GM19239 (cell line): ENCODE measurements at places on chromosomes 11 and 22.
A peak's percentile ranks its signal among the peaks of the same experiment; 100 is the strongest.

- no peak for DNase-seq
Observed at GRCh38 chr11:2679011-2679676, 20.6 kb downstream of the KCNQ1OT1 start.

- DNase-seq, result no peak
Observed at GRCh38 chr11:11380883-11381282, 27.8 kb upstream of the CSNK2A3 start.

DNA sequence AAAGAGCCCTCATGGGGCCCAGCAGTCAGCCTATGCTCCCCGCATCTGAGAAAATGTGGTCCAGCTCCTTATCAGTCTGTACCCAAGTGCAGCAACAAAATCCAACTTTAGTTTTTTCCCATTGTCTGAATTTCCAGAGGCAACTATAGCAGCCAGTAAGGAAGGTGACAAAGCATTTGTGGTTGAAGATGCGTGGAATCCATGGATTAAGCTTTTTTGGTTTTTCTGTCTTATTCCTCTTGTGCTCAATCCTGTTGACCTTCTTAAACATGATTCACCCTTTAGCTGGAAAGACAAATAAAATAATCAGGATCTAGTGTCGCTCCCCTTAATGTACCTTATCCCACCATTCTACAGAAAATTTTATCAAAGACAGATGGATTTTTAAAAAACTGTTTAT is 14.3 kb downstream of the GDPD4 start:
- no peak for DNase-seq

GRCh38 chr22:24789516-24789915 is 15.0 kb upstream of the PIWIL3 start:
- DNase-seq, result no peak

- no peak for DNase-seq
Observed at GRCh38 chr11:69912161-69912910, 93.1 kb upstream of the FGF3 start.

- DNase-seq, result no peak
Observed at GRCh38 chr11:131987703-131988102, 617.3 kb downstream of the NTM start.

DNA sequence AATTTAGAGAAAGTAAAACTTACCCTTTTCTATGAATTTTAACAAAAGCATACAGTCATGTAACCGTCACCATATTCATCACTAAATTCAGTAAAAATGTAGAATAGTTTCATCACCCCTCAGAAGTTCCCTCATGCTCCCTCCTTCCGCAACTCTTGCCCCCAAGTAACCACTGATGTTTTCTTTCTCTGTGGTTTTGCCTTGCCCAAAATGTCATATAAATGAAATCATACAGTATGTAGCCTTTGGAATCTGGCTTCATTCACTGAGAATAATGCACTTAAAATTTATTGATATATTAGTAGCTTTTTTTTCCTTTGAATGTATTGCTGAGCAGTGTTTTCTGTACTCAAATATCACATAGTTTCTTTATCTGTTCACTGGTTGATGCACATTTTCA is 60.1 kb downstream of the DCUN1D5 start:
- DNase-seq, result no peak

- no peak for DNase-seq
Observed at GRCh38 chr11:64933213-64933934, 2.3 kb downstream of the GPHA2 start.

- no peak for DNase-seq
Observed at GRCh38 chr11:95101935-95102334, 12.3 kb downstream of the ENDOD1 start.

GRCh38 chr11:73962101-73962705 is 11.4 kb downstream of the DNAJB13 start:
- no peak for DNase-seq

- DNase-seq, result peak; percentile 82
Observed at GRCh38 chr22:38981992-38982927, at the start of gene APOBEC3B. Gene APOBEC3B, plus strand, starts transcription at chr22:38982347. Its CDS starts 107 bp downstream, at chr22:38982454.

DNA sequence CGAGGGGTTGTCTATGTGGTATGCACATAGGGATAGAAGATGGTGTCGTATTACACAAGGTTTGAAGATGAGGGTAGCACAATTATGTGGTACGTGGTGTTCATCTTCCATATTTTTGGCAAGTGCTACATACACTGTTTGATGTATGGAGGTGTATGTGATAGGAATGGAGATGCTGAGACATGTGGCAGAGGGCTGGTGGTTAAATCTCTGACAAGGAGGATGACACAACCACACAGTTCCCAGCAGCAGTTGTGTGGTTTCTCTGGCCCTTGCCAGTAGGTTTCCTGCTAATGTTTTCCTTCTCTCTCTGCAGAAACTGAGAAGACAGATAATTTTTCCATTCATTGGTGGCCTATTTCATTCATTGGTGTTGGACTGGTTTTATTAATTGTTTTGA is 17.0 kb downstream of the NCR3LG1 start:
- no peak for DNase-seq

- no peak for DNase-seq
Observed at GRCh38 chr22:20115691-20116375, at the start of gene RANBP1. Gene RANBP1, plus strand, starts transcription at chr22:20116104. Its CDS starts 81 bp downstream, at chr22:20116185.
